ENCODE measurements at places on chromosomes 1 and 21.

- no peak for DNase-seq
These were observed 35.4 kb downstream of the RSPH1 start for GRCh38 chr21:42460391-42461184.

DNA sequence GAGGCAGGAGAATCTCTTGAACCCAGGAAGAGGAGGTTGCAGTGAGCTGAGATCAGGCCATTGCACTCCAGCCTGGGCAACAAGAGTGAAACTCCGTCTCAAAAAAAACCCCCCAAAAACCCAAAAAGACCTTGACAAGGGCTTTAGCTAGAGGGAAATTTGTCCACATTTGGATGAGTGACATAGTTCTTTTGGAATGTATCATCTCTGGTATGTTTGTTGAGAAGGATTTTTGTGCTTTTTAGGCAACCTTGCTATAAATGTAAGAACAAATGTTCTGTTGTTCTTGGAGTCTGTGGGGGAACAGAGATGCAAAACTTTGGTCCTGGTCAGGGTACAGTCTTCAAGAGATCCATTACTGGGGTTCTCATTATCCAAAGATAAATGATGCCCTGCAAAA lies 28.9 kb downstream of the INAVA start:
- DNase-seq: no peak

DNA sequence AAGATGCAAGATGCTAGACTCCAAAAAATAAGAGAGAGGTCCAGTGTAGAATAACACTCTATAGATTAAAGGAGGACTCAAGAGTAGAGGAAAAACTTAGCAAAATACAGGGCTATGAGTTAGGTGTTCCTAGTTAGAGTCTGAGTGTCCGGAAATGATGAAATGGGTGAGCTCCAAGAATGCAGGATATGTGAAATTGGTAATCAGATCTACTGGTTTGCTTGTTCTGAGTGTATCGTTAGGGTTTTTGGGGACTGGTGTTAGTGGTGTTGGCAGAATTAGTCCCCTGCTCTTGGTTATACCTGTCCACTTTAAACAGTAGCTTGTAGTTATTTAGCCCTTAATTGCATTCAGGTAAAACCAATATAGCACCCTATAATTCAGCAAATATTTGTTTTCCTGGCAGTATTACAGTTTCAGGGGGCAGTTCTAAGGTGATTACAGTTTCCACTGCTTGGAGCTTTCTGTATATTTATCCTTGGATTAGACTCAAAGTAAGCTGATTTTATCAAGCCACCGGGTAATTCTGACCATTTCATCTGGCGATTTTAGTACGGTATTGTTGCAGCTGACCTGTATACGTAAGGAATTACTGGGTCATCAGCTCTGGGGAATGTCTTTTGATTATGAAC lies 332.7 kb downstream of the CHRM3 start:
- DNase-seq: no peak

- no peak for DNase-seq
These were observed 71.8 kb downstream of the SPAG17 start for GRCh38 chr1:118113261-118113660.

DNA sequence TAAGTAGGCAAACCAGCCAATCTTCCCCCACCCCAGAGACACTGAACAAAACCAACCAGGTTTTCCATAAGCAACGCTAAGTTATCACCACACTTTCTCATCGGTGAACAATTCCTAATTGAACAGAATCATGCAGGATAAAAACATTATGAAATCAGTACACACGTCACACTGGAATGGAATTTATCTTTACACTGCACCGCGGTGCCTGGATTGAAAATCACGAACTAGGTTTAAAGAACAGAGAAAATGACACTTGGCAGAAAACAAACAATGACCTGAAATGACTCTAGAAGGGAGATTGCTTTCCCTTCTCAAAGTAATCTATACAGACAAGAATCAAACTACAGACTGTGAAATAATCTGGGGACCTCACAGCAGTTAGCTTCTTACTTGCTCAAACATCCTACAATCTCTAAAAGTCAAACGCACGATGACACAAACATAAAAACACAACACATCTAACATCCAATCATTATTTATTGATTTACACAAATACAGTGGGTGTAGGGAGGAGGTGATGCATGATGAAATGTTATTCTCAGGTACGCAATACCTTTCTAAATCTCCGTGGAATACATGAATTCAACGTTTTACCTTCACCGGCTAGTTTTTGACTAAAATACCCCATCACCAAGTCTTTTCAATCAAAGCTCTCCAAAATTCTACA lies 1.9 kb downstream of the EIF4G3 start:
- DNase-seq: no peak

DNA sequence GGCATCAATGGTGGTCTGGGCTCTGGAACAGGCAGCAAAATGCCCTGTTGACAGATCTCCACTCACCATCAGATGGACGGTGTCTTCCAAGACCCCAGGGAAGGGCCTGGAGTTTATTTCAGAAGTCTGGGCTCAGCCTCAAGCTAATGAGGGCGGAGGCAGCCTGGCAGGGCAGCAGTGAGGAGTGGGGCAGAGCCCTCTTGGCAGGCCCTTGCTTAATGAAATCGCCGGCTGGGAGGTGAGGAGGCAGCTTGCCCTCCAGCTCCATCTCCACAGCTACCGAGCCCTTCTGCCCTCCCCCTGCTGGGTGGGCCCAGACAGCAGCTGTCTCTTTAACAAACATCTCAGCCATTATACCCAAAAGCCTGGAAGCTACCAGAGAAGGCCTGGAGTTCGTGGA lies 22.0 kb upstream of the GRIK3 start:
- DNase-seq: no peak

DNA sequence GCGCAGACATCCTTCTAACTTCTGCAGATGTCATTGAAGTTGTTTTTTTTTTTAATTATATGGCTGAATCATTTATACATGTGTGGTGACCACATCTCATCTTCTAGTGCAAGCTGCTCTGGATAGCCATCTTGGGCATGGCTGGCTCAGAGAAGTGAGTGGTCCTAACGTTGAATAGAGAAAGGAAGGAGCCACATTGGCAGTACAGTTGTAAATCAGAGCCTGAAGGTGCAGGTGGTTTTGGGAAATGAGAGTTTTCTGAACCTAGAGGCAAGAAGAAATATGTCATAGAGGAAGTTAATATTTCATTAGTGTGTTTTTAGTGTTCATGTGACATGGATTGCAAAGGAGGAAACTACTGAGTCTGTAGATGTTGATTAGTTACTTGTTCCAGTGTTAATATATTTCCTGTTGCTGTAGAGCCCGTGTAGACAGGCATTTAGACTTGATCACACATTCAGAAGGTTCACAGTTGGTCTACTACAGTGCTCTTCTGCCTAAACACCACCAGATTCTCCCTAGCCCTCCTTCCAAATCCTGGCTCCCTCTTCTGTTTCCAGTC lies 163.7 kb downstream of the ROR1 start:
- DNase-seq: no peak

DNA sequence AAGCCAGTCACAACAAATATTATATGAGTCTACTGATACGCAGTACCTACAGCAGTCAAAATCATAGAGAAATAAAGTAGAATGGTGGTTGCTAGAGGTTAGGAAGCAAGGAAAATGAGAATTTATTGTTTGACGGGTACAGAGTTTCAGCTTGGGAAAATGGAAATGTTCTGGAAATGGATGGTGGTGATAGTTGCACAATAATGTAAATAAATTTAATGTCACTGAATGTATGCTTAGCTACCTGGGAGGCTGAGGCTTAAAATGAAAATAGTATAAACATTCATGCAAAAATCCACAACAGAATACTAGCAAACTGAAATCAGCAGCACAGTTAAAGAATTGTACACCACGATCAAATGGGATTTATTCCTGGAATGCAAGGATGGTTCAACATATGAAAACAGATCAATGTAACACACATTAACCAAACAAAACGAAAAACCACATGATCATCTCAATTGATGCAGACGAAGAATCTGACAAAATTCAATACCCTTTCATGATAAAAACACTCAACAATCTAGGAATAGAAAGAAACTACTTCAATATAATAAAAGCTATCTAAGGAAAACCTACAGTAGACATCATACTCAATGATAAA lies 10.7 kb downstream of the TUT4 start:
- DNase-seq: no peak

DNA sequence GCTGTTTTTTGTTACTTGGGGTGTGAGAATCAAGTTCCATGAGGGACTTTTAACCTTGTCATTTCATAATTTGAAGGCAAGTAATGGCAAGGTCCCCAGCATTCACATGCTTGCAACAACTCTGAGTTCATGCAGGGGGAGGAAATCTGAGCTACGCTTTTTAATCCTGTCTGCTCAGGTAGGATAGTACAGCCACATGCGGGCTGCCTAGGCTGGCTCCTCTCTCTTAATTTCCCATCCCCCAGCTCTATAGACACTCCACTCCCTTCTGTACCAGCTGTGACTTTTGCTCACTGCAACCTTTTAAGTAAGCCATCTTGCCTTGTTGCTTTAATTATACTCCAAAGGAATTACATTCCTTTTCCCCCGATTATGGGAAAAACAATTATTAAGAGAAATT lies 30.1 kb downstream of the PTGFR start:
- DNase-seq: no peak

DNA sequence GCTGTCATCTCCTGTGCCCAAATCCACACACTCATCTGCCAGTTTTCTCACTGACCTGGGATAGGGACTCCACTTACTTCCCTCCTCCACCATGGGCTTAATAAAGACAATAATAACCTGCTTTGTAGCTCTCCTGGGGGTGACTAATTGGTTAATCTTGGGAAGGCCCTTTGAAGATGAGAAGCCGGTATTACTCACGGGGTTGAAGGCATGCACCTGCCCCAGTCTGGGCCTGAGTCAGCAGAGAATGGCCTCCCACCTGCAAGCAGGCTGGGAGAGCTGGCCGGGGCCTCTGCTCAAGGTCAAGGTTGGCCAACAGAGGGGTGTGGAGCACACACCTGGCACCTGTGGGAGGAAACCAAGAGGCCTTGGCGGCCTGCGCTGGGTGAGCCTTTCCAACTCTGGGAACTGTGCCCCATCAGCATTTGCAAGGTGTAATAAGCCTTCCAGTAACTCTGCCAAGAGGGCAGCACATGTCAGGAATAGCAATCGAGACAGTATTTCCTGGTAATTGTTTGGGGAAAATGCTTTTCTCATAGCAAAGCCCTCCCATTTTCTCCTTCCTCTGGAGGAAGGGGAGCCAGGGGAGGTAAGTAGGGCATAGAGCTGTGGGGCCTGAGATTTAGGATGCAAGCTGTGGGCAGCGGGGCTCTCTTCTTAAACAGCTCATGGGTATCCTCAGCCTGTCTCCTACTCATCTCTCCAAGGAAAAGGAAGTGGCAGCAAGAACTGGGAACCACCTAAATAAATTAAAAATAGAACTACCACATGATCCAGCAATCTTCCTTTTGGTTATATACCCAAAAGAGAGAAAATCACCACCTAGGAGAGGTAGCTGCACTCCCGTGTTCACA lies 49.0 kb downstream of the TOMM20 start:
- no peak for DNase-seq

- no peak for DNase-seq
These were observed 138.9 kb upstream of the ERG start for GRCh38 chr21:38637161-38637560.

DNA sequence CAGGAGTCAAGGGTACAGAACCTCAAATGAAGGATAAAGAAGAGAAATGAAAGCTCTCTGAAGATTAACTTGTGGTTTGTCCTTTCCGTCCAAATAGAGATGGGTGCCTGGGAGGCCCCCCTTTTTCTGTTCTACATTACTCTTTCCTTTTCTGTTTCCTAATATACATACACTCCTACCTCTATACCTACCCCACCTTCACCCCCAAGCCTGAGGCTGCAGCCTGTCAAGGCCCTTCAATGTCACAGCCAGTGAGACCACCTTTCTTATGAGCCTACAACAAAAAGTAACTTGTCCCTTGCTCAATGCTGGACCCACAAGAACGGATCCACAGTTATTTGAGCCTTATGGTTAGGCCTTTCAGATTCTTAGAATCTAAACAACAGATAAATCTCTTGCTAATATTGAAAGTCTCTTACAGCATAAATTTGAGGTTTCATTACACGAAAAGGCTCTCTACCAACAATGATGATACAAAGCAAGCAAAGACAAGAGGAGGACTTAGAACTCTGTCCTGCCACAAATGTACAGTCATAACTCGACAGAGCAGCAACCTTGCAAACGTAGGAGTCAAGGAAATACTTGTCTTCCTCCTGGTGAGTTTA lies 4.1 kb upstream of the TRAF3IP3 start:
- DNase-seq: no peak

All from vagina (tissue), 2 donors.